ENCODE measurements at places on chromosomes 12 and 14.

DNA sequence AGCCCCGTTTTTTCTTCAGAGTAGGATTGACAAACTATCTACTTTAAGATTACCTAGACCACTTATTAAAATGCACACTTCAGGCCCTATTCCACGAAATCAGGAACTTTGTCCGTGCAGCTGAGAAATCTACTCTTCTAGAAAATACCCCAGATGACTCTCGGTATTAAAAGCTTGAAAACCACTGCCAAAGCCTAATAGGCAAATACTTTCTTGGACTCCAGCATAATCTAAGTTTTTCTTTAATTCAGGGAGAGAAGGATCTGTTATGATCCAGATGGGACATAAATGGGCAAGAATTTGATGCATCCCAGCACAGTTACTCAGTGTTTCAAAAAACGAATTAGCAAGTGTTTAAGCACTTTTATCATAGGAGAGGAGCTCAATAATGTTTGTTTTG, 94.5 kb downstream of the TMX1 start:
- DNase-seq, result no peak

DNA sequence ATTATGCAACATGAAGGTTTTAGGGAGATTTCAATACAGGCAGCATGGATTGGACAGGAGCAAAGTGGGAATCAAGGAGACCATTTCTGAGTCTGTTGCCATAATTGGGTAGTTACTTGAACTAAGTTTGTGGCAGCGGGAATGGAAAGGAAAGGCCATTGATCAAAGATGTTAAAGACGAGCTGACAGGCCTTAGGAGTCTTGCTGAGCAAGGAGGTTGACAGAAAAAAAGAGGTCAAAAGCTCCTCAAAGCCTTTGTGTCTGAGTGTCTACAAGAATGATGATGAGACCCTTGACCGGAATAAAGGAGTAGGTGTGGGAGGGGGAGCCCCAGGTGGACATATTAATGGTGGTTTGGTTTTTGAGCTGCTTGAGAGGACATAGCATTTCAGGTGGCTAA, 9.4 kb downstream of the PLEKHA5 start:
- no peak for DNase-seq

- no peak for DNase-seq
Observed at GRCh38 chr14:99256483-99256874, 15.5 kb downstream of the BCL11B start.

DNA sequence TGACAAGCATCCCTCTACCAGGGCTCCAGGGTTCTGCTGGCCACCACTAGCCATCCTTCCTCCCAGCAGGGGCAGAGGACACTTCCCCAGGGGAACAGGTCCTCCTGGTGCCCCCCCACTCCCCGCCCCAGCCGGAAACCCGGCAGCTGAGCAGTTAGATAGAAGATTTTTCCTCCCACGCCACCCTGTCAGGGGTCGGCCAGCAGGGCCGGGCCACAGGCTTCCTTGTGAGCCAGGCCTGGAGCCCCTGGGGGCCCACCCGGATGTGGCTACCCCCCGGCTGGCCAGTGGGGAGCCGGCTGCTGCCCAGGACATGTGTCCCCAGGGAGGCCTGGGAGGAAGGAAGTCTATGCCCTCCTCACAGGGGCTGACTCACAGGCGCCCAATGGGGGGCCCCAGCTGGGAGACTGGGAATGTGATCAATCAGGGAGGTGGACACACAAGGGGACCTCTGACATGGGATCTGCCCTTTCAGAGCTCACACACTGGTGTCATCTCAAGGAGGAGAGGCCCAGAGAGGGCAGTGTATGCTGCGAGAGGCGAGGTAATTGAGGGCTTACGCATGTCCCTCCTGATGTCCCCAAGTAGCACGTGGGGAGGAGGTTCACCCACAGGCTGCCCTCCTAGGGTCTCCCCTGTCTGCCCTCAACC, 4.2 kb downstream of the SH2B3 start:
- DNase-seq, result peak; percentile 88

DNA sequence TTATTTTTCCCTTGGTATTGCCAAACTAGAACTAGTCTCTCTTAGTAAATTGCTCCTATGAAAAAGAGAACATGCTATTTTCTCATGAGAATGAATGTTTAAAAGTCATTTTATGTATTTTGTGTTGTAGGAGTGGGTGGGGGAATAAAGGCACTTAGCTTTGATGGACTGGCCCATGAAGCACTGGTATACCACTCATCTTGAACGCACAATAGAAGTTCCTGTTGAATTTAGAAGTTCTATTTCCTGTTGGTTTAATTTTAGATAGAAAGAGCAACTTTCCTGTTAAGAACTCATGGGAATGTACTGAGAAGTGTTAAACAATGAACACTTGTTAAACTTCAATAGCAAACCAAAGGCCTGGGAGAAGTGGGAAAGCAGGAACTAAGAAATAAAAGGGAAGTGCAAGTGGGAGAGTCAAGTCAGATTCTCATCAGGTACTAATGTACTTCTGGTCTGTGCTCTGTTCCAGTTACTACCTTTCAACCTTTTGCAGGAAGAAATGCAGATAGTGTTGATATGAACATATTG, 23.1 kb downstream of the TTC6 start:
- peak; percentile 8 for DNase-seq

Measured in SK-MEL-5 (cell line).